ENCODE measurements at places on chromosomes 4 and X.

DNA sequence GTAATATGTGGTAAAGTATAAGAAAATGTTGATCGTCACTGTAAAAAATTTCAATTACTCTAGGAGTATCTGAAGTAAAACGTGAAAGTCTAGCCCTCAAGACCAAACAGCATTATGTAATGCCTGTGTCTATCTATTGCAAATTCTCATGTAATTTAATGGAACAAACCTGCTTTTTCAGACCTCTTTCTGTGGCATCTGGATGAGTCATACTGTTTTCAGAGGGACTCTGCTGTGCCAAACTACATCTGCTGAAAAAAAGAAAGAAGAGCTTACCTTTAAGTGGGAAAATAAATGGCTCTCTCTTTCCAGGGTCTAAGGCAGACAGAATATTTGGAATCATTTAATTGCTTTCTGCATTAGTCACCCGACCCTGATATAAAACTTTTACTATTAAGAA lies 89.8 kb upstream of the ARMCX2 start:
- no peak for DNase-seq

DNA sequence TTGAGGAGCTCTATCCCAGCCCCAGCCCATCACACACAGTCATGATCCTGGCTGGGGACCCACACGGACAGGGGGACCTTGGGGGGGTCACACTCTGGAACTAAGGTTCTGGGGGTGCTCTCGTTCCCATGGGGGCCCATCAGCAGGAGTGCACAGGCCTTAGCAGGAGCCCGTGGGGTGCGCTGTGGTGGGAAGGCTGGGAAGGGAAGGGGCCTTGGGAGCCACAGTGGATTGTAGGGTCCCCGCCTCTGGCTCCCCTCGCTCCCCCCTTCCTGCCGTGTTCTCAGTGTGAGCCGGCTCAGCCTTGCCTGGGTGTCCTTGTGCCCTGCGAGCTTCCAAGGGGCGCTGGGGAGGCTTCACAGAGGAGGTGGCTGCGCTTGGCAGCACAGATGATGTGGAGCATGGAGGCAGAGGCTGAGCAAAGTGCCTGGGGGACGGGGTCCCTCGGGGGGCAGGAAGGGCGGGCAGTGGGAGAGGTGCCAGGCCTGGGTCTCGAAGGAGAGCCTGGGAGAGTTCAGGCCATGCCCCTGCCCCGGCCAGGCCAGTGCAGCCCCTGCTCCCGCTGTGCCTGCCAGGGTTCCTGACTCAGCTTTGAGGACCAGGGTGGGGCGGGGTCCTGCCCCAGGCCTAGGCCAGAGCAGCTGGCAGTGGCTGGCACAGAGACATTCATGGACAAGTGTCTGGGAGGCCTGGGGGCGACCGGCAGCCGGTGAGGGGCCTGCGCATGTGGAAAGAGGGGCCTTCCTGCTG lies 5.5 kb upstream of the HGFAC start:
- DNase-seq: no peak

DNA sequence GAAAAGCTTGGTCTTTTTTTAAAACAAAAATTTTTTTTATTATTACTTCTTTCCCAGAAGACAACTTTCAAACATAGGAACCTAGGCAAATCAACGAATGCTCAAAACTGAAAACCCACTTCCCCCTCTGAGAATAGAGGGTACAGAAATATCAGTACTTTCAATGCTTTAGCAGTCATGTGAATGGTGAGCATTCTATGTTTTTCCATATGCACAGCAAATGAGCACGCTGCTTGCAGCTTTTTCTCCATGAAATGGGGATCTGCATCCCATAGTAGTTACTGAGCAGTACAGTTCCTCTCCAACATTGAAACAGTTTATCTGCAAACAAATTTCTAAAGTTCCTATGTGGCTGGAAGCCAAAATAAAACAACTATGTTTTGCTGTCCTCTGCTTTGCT lies 108.4 kb upstream of the BMP2K start:
- DNase-seq: no peak

- no peak for DNase-seq
These were observed 65.9 kb upstream of the FSTL5 start for GRCh38 chr4:162229670-162230069.

GRCh38 chr4:17786567-17786966 lies 5.1 kb upstream of the FAM184B start:
- DNase-seq: no peak

DNA sequence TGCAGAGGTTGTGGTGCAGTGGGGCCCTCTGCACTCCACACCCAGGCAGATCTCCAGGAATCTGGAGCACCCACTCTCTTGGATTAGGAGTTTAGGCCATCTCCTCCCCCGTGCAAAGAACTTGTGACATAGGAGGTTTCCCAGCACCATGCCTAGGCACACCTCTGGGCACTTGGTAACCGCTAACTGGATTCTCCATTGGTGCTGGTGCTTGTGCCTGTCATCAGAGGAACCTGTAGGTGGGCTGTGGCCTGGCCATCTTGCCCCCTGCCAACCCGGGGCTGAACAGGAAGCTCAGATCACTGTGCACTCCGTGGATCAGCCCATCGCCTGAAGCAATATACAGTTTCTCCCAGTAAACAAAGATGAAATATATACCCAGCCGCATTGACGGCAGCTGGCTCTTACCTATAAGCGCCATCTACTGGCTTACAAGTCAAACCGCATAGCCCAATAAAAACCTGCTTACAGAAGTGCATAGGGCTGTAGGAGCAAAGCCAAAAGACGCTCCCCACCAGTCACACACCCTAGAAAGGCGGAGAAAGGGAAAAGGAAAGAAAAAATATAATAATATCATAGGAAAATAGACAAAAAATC lies 19.1 kb upstream of the TEX13B start:
- no peak for DNase-seq

DNA sequence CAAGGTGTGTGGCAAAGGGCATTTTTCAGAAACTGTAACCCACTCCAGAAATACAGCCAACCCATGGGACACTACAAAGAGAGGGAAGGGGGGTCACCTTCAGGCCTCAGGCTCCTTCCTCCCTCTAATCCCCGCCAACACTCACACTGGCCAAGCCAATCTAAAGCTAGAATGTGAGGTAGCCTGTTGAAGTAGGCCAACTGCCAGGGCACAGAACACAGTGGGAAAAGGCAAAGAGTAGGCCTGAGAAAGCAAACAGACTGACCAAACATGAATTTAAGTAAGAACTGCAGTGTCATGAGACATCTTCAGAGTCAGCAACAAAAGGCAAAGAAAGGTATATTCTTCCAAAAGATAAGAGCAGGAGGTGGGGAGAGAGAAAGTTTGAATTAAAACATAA lies 289.0 kb downstream of the HNRNPD start:
- DNase-seq: no peak

DNA sequence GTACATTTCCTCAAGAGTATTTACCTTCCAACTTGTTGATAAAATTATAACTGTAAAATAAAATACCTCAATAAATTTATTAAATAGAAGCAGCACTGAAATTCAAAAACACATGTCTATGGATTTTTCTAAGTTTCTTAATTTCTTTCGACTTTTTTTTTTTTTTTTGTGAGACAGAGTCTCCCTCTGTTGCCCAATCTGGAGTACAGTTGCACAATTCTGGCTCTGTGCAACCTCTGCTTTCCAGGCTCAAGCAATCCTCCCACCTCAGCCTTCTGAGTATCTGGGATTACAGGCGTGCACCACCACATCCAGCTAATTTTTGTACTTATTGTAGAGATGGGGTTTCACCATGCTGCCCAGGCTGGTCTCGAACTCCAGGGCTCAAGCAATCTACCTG lies 79.8 kb downstream of the IQCM start:
- no peak for DNase-seq

DNA sequence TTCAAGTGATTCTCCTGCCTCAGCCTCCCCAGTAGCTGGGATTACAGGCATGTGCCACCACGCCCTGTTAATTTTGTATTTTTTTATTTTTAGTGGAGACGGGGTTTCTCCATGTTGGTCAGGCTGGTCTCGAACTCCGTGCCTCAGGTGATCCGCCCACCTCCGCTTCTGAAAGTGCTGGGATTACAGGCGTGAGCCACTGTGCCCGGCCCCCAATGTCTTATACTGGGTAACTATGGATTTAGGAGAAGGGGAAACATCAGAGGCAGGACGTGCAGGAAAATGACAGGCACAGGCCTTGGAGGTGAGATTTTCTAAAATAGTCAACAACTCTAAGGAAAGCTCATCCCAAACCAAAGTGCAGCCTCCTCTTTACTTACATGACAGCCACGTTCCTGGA lies 11.1 kb upstream of the TSPYL2 start:
- no peak for DNase-seq

- no peak for DNase-seq
These were observed 5.3 kb downstream of the COPS4 start for GRCh38 chr4:83040269-83040668.

GRCh38 chr4:73599182-73599581 lies 21.1 kb downstream of the RASSF6 start:
- no peak for DNase-seq

DNA sequence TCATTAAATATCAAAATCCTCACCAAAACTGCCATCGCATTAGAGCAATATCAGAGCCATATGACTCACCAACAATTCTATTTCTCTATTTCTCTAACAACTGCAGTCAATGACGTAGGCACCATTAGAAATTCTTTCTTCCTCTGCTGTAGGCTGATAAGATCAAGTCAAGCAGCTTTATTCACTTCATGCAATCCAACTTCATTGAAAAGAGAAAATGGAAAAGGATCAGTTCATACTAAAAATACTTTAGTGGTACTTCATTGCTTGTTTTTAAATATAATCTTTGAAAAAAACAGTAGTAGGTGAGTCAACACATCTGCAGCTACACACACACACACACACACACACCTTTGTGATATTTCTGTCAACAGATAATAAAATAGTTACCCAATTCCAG lies 345.3 kb upstream of the TENM3 start:
- no peak for DNase-seq

GRCh38 chr4:111681751-111682150 lies 463.5 kb upstream of the FAM241A start:
- no peak for DNase-seq

GRCh38 chrX:40420899-40421729 lies 159.7 kb upstream of the ATP6AP2 start:
- no peak for DNase-seq

DNA sequence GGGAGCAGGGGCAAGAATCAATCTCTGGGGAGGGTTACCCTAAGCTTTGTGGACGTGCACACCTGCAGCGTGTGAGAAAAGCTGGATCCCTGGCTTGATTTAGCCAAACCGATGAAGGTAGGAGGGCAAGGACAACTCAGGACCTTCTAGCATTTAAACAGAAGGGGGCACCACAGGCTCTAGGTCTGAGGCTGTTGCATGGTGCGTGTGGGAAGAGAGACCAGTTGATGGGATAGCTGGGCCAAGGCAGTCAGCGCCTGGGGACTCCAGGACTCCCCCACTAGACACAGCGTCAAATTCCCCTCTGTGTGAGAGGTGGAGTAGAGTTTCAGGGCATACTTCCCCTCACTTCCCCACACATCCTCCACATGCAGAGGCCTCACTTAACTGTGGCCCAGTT lies 4.3 kb downstream of the GABRQ start:
- DNase-seq: no peak

GRCh38 chr4:20422398-20422797 lies 170.7 kb downstream of the SLIT2 start:
- peak; percentile 4 for DNase-seq

- no peak for DNase-seq
These were observed 70.8 kb downstream of the SMIM20 start for GRCh38 chr4:25984796-25985195.

DNA sequence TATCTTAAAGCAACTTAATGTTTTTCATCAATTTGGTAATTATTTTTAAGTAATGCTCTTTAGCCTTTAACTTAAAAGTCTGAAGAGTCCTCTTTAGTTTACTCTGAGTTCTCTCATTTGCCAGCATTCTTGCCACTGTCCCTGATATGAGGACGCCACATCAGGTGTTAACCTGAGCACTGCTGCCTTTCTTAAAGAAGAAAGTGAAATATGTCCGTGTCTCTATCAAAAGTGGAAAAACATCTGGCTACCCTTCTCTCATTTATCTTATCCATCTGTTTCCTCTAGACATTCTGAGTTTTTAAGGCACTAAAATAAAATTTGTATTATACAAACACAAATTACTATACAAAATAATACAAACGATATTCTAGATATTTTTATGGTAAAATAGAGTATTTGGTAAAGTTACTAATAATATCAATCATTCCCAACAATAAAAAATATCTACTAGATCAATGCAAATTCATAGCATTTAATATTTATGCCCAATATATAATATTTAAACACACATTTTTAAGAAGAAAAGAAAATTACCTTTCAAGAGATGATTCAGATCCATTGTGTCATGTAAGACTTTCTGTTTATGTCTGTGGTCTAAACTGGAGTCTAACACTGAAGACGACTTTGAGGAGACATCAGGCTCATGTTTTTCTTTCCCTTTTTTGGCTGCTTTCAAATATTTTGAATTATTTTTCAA lies 14.0 kb downstream of the CFAP97 start:
- DNase-seq: no peak

DNA sequence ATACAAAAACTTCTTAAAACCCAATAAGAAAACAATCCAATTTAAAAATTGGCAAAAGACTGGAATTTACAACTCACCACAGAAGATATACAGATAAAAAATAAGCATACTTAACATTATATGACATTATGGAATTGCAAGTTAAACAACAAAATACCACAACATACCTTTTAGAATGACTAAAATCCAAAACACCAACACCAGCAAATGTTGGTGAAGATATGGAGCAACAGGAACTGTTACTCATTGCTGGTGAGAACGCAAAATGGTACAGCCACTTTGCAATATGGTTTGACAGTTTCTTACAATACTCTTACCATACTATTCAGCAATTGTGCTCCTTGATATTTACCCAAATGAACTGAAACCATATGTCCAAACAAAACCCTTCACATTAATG lies 112.4 kb downstream of the ADGRL3 start:
- no peak for DNase-seq

GRCh38 chr4:80911458-80911857 lies 119.0 kb upstream of the BMP3 start:
- no peak for DNase-seq

DNA sequence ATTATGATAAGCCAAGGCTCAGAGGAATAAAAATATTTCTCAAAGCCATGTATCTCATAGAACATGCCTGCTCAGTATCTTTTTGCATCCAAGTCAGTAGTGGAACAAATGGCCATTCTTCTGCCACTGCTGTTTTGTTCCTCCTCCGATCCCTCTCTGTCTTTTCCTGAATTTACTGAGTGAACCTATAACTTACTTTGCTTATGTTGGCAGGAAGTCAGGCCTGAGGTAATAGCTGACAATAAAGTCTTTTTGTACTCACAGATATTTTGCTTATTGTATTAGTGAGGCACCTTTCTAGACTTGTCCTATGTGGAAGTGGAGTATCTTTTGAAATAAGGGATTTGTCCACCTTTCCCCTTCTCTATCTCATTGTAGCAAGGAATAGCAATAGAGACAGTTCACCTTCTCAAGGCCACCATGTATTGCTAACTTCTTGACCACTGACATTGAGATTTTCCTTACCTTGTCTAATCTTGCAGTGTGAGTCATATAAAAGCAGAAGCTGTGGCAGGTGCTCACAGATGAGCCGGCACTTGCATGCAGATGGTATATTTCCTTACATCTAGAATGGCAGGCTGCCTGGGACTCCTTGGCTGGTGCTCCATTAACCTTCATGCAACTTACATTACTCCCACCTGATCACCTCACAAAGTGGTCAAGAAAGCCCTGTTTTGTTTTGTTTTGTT lies 68.2 kb downstream of the AGTR2 start:
- DNase-seq: no peak

Data from stimulated activated CD4-positive, alpha-beta T cell treated with anti-CD3 and anti-CD28 coated beads, Interleukin-12 subunit alpha, Interleukin-12 subunit beta, amount 100 ng/mL, for 4 hours (primary cell).